ENCODE measurements at places on chromosomes 5 and 9. TPM values are rescaled to one million over a fixed set of nuclear protein-coding genes. Genes with fewer than 3 reads are reported as not detected.

RIC1 gene
- 18.9 TPM for total RNA-seq

CCNJL gene
- total RNA-seq = 31.3 TPM

LOX gene
- 2.8 TPM for total RNA-seq

GRIA1 gene
- 0.76 TPM for total RNA-seq

DEPDC1B gene
- 50.5 TPM for total RNA-seq

DCAF10 gene
- total RNA-seq = 11.7 TPM

FRMD3 gene
- total RNA-seq = 0.89 TPM

SUSD3 gene
- 13.2 TPM for total RNA-seq

FOXB2 gene
- total RNA-seq = not detected

TERT gene
- total RNA-seq = 40.4 TPM

DCAF12 gene
- 27.0 TPM for total RNA-seq

FGF10 gene
- 0.32 TPM for total RNA-seq
